Mononuclear cell (primary cell): ENCODE measurements at places on chromosomes 5 and 9. TPM values are rescaled to one million over a fixed set of nuclear protein-coding genes. Genes with fewer than 3 reads are reported as not detected.

The SLC6A18 gene
- total RNA-seq, result not detected

The PLGRKT gene
- total RNA-seq, result 12.6 TPM

The SPINK6 gene
- not detected for total RNA-seq

The ANKRD31 gene
- total RNA-seq, result 0.63 TPM
